ENCODE measurements at places on chromosomes 11 and 22.

DNA sequence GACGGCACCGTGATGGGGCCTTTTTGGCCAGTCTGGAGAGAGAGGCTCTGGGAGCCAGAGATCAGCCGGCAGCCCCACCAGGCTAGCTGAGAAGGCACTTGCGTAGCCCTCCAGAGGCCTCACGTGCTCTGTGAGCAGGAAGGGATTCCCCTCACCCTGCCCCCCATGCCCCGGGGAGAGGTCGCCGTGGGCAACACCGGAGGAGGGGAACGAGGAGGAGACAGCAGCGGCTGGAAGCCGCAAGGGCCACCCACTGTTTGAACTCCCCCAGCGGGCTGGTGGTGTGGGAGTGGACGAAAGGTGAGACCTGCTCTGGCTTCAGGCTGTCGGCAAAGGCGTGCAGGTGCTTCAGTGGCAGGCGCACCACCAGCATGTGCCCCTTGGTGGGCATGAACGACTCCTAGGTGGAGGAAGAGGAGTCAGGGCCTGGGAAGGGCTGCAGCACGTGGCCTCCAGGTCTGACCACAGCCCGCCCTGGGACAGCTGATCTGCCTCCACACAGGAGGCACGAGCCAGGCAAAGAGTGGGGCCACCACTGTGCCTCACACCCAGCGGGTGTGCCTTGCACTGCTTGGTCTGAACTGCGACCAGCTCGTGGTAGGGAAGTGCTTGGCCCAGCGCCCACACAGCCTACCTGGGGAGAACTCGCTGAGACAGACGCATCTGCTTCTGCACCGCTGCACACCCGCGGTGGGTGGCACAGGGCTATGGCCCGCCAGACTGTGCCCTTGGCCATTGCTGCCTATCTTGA, 99.9 kb downstream of the MED15 start:
- no peak for DNase-seq

DNA sequence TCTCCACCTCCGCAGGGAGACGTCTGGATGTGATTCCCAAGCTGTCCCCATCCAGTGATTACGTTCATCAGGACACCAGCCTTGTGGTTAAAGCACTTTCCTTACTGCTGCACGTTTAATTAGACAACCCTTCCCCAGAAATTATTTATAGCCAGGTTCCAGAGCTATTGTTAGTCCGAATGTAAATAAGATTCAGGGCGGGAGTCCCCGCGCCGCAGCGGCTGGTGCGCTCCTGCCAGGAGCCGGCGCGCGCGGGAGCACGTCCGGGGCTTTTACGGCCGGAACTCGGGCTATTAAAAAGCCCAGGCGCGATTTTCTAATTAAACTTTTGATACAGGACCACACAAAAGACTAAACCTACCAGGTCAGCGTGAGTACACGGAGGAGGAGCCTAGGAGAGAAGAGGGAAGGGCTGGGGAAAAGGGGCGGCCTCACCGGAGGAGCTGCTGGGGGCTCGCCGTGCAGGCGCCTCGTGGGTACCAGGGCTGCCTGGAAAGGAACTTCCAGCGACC, 538.3 kb downstream of the OPCML start:
- DNase-seq: no peak

DNA sequence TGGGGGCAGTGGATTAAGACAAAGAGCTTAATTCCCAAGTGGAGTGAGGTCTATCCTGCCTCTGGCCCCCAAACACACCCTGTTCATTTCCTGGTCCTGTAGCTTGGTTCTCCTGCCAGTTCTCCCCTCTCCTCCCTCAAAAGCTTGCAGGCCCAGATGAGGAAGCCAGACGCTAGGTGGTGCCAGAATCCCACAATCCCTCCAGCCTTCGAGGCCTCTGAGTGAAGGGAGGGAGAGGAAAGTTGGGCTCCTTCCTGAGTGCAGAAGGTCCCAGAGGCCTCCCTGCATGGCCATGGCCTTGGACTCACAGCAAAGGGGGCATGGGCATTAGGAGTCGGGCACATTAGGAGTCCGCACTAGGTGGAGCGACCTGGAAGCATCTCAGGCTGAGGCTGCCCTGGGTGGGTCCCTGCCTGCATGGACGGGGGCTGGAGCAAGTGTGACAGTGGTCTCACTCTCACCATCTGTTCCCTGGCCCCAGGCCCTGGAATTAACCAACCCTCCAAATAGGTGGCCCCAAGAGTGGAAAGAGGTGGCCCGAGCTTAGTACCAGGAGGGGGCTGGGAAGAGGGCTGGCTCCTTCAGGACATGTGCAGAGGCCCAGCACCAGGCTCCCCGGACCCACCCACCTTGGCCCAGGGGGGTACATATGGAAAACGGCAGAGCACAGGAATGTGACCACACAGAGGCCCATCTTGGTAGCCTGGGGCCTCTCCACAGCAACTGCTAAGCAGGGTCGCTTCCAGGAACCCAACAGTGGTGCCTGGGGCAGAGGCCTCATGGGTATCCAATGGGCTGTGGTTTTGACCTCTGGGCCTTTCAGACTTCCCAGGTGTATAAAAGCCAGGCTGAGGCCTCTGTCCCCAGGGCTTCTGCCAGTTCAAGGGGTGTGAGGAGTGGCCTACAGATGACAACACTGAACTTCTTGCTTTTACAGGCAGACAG, 5.2 kb downstream of the FXYD2 start:
- DNase-seq: peak; percentile 45

DNA sequence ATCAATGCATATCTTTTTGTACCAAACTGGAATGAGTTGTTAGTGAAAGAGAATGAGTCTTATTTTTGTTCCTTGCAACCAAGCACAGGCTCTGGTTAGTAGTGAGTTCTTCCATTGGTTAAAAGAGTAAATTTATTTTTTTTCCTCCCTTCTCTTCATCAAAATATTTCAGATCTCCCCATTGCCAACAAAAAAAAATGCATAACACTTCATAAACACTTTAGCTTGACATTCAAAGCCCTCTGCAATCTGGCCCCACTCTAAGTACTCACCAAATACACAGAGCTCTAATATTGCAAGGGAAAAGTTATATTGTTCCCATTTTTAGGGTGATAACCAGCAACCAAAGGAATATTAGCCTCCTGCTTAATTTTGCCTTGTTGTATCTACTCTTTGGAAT, 333.0 kb upstream of the LUZP2 start:
- DNase-seq: no peak

GRCh38 chr11:118314988-118315411, 10.5 kb downstream of the CD3E start:
- DNase-seq: no peak

DNA sequence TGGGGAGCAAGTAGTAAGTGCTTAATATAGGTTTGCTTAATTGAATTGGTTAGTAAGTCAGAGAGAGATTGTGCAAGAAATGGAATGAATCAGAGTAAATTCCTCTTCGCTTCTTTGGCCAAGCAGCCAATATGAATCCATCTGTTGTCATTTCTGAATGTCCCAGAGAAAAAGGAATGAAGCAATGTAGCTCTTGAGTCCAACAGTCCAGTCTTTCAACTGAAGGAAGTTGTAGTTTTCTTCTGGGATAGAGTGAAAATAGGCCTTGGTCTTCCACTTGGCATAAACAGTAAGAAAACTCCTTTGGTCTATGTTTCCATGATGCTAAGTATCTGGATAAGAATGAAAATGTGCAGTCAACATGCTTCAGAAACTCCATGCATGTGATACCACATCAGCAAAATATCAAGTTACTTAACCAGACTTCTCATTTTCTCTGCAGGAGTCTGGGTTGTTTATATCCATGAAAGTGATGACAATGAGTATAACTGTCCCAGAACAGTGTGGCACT, 1.8 kb upstream of the FIBIN start:
- DNase-seq: no peak

- DNase-seq: no peak
These were observed 140.8 kb downstream of the TRPC6 start for GRCh38 chr11:101442936-101443521.

- no peak for DNase-seq
These were observed 1.0 kb upstream of the L3MBTL2 start for GRCh38 chr22:41204066-41204465.

- no peak for DNase-seq
These were observed 128.6 kb downstream of the SLC17A6 start for GRCh38 chr11:22466809-22467208.

DNA sequence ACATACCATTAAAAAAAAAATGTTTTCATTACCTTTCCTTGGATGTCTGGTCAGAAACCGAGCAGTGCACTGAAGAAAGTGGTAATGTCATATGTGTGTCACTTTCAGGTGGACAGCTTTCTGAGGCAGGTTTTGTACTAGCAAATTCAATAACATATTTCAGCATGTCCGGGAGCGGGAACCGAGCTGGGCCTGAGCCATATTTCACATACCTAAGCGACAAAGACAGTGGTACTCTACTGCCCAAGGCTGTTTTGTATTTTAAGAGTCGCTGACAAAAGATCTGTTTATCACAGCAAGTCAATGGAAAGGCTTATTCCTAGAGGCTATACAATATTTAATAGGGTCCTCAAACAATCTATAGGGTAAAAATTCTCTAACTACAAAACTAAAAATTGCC, 38.0 kb downstream of the CLDN25 start:
- no peak for DNase-seq

GRCh38 chr22:48297296-48297695, 1530.4 kb downstream of the BRD1 start:
- DNase-seq: no peak

GRCh38 chr11:131246156-131246555, 124.3 kb upstream of the NTM start:
- no peak for DNase-seq

GRCh38 chr11:70105755-70106571, 27.8 kb downstream of the ANO1 start:
- DNase-seq: no peak

- peak; percentile 7 for DNase-seq
These were observed 26.4 kb upstream of the CD5 start for GRCh38 chr11:61075891-61076290.

DNA sequence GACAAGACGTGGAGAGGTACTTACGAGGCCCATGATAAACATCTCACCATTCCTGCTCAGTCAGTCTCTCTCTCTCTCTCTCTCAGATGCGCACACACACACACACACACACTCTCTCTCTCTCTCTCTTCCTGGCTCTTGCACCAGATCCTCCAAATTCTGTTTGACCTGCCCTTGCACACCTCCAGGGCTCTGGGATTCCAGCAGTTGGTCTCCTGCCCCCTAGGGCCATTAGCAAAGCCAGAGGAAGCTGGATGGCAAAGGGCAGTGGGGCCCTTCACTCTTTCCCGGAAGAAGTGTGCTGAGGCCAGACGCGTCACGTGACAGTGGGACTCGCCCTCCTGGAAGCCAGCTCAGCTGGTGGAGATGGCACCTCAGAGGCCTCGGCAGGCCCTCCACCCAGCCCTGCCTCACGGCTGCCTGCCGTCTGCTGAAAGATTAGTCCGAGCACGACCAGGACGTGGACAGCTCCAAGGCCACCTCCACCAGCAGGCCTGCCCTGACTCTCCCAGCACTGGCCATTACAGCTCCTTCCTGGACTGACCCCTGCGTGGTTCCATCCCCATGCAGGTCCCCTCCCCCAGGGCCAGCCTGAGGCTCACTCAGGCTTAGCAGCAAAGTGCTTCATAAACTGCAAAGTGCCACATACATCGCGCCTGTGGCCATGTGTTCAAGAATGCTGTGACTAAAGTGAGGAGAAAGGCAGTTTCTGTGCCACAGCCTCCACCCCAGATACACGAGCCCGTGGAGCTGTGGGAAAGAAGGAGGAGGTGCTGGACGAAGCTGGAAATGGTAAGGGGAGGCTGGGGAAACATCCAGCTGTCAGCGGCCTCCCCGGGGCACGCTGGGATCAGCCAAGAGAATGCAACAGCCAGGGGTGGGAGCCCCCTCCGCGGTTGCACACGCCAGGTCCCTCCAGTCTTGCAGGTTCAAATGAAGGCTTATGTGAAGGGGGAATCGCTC, 3.7 kb downstream of the PDGFB start:
- peak; percentile 5 for DNase-seq

DNA sequence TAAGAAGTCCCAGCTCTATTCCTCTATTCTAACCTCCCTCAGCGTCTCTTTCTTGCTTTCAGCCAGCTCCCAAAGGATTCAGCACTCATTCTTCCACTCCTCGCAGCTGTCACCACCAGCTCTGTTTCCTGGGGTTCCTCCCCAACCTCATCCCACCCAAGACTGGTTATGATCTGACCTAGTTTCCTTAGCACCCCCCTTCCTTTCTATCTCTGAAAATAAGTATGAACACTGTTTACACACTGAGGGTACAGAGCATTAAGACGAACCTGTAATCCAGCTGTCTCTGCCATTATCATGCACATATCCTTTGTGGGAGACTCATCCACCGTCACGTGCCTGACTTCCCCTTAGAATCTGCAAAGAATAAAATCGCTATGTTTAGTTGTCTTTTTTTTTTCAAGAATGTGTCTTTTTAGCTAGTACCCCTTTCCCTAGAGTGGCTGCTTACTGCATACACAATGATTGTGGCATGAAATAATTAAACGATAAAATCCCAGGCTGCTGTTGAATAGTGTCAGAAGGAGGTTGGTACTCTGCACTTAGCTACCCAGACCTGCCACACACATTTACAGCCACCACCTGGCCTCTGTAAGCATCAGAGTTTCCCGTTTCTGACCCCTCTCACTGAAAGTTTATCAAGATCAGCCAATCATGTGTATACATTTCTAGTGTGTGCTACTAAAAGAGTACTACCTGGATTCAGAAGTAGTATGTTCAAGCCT, 26.9 kb upstream of the CSTF3 start:
- no peak for DNase-seq

DNA sequence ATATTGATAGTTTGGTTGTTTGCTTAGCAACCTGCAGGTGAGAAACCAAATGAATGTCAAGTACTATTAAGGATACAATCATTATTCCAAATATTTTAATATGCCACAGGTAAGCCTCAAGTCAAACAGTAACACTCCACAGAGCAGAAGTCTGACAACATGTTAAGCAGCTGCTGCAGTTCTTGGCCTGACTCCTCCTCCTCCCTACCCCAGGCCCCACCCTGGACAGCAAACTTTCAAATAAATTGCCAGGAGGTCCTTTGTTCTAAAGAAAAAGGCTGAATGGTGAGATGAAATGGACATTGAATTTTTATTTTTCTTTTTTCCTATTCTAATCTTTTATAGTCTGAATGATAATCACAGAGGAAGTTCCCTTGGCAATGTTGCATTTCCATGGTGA, 260.0 kb upstream of the POU2AF2 start:
- no peak for DNase-seq

- DNase-seq: peak; percentile 27
These were observed at the start of gene CPT1A for GRCh38 chr11:68841718-68842426. CPT1A (minus strand) TSS chr11:68841916; CDS start chr11:68815474, 26,442 bp downstream.

- no peak for DNase-seq
These were observed 109.9 kb upstream of the CLMP start for GRCh38 chr11:123304828-123305466.

- DNase-seq: peak; percentile 84
These were observed 5.8 kb upstream of the MIEF1 start for GRCh38 chr22:39496131-39496838.

GRCh38 chr11:79897896-79898295, 457.1 kb upstream of the TENM4 start:
- no peak for DNase-seq

DNA sequence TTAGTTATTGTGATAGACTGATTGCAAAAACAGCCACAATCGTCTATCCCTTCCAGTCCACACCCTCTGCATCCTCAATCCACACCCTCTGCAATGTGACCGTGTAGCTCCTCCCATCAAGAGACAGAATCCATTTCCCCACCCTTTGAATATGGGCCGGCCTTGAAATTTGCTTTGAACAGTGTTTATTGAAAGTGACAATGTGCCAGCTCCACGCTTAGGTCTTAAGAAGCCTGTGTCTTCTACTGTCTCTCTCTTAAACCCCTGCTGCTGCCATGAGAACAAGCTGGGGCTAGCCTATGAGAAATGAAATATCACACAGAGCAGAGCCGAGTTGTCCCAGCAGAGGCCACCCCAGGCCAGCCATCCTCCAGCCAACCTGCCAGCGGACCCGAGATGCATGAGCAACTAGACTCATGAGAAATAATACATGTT, 22.3 kb upstream of the MICAL2 start:
- peak; percentile 65 for DNase-seq
